ENCODE measurements at places on chromosomes 3 and 15. TPM values are rescaled to one million over a fixed set of nuclear protein-coding genes. Genes with fewer than 3 reads are reported as not detected.

GRCh38 chr3:58109752-58110151 is 101.0 kb downstream of the DNASE1L3 start:
- no peak for DNase-seq

DNA sequence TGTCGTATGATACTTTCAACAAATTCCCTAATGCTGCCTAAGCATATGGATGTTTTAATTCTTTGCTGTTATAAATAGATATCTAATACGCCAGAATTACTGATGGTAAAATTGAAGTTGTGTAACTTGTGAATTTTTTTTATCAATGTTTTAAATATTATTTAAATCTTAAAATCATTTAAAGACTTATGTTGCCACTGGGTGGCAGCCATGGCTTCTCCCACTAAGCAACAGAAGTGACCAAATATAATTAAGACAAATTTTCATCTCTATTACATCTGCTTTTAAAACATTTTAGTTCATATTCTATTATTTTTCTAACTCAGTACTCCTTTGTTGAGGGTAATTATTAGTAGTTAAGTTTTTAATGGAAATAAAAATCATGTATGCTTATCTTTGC is 8.1 kb upstream of the IL20RB start:
- DNase-seq: no peak

- no peak for DNase-seq
These were observed 1.7 kb downstream of the P2RY13 start for GRCh38 chr3:151327571-151328198.

Gene ITIH4
- 10.1 TPM for total RNA-seq

- DNase-seq: no peak
These were observed 408.5 kb downstream of the ERC2 start for GRCh38 chr3:56059731-56060130.

Gene FSD2
- 58.6 TPM for total RNA-seq

Gene GTPBP8
- 38.8 TPM for total RNA-seq

DNA sequence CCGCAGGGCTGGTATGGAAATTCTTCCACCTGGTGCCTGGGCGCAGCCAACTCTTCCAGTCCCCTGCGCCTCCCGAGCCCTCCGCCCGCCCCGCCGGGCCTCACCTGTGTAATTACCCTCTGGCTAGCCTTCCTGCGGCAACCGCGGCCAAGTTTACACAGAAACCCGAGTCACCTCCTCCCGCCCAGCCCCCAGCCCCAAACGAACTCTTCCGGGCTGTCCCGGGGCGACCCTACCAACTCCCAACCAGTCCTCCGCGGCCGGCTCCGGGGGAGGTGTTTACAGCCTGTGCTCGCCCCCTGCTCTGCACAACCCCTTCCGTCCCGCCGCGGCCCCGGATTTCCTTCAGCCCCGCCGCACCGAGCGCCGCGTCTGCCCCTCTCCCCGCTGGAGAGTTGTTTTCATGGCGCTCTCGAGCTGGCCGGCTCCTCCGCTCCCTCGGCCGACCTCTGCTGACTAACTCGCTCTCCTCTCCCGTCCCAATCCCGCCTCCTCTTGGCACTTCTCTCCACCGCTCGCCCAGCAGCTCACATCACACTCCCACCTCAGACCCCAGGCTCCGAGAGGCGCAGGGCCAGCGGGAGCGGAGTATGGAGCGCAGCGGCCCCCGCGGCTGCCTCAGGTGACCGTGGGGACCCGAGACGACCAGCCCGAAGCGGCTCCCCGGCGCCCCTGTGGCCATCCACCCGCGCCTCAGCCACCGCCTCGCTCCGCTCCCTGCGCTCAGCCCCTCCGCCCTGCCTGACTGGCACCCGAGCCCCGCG is 538 bp downstream of the ATOSA start:
- DNase-seq: peak; percentile 80

DNA sequence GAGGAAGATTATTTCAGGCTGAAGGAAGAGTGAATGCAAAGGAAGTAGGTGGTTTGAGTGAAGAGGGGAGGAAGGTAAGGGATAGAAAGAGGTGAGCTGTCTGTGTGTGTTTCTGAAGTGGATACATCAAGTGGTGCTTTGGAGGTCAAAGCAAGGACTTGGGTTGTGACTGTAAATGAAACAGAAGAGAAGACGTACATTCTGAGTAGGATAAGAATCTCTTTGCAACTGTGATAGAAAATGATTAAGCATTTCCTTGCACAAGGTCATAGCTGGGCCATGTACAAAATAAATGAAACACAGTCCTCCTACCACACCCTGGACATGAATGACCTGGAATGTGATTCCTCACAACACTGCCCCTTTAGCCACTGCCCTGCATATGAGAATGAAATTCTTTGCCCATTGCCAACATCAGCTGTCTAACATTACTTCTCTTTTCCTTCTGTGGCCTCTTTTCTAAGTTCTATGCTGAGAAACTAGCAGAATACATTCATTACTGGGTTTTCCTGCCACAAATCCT is 28.3 kb upstream of the MINDY4B start:
- DNase-seq: no peak

- peak; percentile 78 for DNase-seq
These were observed 57.5 kb upstream of the HERC1 start for GRCh38 chr15:63891079-63891767.

GRCh38 chr3:144229953-144230352 is 258.3 kb downstream of the DIPK2A start:
- DNase-seq: no peak

- no peak for DNase-seq
These were observed 106.6 kb downstream of the FOXP1 start for GRCh38 chr3:71476950-71477349.

- DNase-seq: no peak
These were observed 37.6 kb downstream of the HHLA2 start for GRCh38 chr3:108333961-108334360.

DNA sequence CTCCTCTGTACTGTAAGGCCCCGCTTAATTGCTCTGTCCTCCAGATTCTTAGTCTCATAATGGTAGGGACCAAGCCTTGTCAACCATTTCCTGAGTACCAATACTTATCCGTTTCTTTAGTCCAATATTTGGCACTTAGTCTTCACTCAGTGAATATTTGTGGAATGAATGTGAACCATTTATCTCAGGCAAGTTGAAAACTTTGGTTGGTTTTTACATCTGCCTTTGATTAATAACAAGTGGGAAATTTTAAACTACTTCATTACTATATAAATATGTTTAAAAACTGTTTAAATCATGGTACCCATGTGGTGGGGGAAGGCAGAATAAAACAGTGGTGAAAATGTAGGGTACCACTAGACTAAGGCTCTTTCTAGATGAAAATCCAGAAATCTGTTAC is 15.2 kb downstream of the CA12 start:
- no peak for DNase-seq

Gene UROC1
- not detected for total RNA-seq

- DNase-seq: peak; percentile 47
These were observed 641 bp downstream of the ACVR2B start for GRCh38 chr3:38454178-38454883.

- no peak for DNase-seq
These were observed 348.7 kb upstream of the LMCD1 start for GRCh38 chr3:8152821-8153418.

DNA sequence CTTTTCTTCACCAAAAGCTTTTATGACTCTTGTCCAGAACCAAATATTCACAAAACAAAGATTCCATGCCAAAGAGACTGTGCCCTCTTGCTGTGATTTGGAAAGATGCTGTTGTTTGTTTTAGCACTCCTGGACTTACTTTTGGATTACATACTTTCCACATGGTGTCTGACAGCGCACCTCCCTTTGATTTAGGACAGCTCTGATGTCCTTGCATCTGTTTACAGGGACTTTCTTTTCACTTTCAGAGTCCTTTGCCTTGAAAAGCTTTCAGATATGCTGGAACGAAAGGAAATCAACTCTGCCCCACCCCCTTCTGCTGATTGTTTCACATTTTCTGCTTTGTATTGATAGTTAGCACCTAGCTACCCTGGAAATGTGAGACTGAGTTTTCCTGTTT is 133.0 kb upstream of the NR2E3 start:
- peak; percentile 32 for DNase-seq

DNA sequence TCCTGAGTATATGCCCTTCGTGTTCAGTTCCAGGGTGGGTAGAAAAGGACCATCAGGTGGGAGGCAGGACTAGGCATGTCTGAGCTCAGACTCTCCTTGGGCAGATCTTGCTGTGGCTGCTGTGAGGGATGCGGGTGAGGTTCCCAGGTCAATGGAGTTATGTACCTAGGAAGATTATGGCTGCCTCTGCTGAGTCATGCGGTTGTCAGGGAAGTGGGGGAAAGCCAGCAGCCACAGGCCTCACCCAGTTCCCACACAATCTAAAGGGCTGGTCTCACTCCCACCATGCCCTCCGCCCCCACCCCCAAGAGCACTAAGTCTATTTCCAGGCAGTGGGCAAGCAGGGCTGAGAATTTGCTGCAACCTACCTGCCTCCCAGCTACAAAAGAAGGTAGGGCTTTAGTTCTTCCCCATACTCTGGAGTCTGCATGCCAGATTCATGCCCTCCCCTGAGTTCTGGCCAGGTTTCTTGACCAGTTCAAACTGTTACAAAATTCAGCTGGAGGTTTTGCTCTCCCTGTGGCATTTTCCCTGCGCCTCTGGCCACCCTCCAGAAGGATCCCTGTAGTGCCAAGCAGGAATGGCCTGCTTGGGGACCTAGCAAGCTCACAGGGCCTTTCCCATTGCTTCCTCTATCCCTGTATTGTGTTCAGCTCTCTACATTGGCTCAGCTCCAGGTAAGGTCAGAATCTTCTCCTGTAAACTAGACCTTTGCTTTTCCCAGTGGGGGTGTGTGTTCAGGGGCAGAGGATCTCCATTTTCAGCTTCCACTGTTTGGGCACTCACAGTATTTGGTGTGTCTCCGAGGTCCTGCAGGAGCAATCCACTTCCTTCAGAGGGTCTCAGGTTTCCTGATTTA is 12.7 kb upstream of the TMCO5A start:
- DNase-seq: peak; percentile 4

GRCh38 chr3:63405882-63406281 is 127.8 kb downstream of the SYNPR start:
- no peak for DNase-seq

Gene SLCO2A1
- 1.5 TPM for total RNA-seq

DNA sequence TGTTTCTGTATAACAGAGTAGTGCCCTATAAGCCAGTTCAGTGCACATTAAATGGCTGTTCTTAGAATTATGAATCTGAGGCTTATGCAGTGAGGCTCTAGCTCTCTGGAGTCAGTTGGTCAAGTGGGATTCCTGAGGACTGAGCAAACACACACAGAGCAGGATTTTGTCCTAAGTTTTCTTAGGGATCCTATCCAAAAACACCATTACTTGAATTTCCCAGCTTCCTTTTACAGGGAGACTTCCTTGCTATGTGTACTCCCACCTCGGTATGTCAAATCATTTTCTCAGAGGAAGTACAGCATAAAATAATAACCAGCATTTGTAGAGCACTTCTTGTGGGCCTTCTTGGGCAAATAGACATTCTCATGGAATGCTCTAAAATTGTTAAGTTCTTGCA is 63.1 kb upstream of the GOLGA6B start:
- no peak for DNase-seq

- DNase-seq: no peak
These were observed 23.3 kb upstream of the MYO5C start for GRCh38 chr15:52318729-52319500.

Gene LTF
- total RNA-seq: 13.0 TPM

Gene GATM
- 743 TPM for total RNA-seq

Gene EXD1
- total RNA-seq: not detected

DNA sequence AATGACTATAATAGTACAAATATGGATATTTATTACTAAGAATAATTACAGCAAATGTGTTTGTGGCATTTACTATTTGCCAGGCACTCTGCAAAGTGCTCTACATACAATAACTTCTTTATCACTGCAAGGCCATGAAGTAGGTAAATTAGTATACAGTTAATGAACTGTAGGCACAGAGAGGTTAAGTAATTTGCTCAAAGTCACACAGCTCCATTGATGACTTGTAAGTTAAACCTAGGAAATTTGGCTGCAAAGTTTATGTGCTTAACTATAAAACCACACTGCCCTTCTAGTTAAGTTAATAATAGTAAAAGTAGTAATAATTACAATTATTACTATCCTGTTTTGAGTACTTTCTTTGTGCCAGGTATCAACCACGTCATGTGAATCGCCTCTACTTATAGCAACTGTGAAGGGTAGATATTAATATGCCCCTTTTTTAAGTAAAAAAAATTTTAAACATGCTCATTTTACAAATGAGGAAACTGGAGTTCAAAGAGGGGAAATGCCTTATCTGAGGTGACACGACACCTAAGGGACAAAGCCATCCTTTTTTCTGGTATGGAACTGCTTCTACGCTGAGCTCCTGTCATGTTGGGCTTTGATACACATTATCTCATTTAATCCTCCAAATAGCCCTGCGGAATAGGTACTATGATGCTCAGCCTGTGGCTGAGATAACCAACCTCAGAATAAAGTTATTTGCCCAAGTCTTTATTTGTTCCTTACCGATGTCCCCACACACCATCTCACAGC is 8.5 kb downstream of the BHLHE40 start:
- no peak for DNase-seq

Gene SLC22A13
- 0.51 TPM for total RNA-seq

DNA sequence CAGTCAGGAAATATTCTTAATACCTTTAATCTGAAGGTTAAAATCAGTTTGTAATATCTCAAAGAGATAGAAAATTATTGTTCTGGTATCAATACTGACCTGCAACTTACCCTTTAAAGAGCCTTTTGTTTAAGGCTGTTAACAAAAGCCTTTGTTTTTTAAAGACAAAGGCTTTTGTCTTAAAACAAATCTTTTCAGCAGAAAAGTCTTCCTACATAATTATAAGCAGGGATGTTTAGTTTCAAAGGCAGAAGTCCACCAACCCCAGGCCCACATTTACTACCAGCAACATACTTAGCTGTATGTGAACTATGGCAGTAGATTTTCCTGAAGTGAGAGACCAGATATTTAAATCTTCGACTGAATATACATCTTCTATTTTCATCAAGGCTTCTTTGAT is 36.2 kb downstream of the SLC30A4 start:
- no peak for DNase-seq

GRCh38 chr3:59559721-59560435 is 510.1 kb upstream of the CFAP20DC start:
- DNase-seq: no peak

DNA sequence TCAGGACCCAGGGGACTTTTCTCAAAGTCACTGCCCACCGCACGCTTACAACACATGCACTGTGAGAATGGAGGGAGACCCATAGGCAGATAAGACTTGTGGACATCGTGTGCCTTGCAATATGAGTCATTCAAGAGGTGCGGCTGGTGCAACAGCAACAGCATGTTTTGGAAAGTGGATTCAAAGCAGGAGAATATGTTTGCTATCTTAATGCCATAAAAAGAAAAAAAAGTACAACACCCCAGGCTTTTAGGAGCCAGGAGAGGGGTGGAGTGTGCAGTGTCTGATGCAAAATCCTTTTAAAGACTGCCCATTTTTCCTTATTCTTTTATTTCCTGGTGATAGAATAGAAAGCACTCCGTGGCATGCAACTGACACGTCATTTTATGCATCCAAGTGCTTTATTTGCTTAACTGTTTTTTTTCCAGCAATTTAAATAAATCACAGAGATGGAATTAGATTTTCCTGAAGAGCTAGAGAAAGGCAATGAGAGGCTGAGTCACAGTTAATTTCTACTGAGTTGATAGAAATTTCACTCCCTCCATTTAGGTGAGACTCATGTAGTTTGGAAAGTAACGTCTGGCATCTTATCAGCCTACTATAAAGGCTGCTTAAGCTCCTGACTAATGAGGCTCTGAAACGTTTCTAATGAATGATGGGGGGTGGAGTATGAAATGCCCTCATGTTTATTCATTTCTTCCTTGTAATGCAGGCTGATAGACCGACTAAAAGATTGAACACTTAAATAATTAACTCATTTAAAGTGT is 96.4 kb downstream of the NSUN3 start:
- no peak for DNase-seq

GRCh38 chr15:66566963-66567531 is 1.2 kb upstream of the LCTL start:
- peak; percentile 81 for DNase-seq

Gene TYRO3
- total RNA-seq: 12.9 TPM
